ENCODE measurements at places on chromosomes 4 and X.

DNA sequence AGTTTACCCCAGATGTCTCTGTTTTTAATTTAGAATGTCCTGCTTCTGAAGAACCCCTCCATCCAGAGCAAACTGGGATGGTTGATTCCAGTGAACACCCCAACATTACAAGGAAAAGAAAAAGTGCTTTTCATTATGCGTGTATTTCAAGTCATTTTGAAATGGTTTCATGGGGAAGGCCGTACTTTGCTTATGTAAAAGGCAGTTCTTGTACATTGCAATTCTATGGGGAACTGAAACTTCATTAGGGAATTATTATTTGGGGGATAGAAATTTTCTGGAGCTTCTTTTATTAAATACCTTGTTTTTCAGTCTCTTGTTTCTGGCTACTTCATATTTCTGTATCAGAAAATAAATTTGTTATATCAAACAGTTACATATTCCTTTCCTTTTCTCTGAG lies 96.9 kb upstream of the ZNF518B start:
- no peak for DNase-seq

DNA sequence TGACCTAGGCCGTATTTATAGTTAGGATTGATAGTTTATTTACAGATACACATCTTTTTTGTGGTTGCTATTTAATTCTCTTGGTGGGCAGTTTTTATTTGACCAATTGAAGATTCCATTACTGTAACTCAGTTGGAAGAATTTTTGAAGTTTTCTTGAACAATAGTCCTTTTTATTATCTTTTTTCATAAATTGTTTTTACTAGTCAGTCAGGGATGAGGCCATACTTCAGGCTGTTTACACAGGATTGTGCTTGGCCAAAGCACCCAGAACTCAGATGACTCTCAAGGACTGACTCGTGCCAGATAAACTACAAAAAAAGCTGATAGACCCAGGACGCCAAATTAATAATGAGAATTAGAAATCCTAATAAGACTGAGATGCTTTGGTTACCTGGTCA lies 7.0 kb downstream of the HERC3 start:
- peak; percentile 85 for DNase-seq

GRCh38 chrX:48896611-48897011 lies 957 bp downstream of the TIMM17B start:
- DNase-seq: peak; percentile 24

GRCh38 chrX:54964766-54965497 lies 29.1 kb downstream of the PFKFB1 start:
- no peak for DNase-seq

DNA sequence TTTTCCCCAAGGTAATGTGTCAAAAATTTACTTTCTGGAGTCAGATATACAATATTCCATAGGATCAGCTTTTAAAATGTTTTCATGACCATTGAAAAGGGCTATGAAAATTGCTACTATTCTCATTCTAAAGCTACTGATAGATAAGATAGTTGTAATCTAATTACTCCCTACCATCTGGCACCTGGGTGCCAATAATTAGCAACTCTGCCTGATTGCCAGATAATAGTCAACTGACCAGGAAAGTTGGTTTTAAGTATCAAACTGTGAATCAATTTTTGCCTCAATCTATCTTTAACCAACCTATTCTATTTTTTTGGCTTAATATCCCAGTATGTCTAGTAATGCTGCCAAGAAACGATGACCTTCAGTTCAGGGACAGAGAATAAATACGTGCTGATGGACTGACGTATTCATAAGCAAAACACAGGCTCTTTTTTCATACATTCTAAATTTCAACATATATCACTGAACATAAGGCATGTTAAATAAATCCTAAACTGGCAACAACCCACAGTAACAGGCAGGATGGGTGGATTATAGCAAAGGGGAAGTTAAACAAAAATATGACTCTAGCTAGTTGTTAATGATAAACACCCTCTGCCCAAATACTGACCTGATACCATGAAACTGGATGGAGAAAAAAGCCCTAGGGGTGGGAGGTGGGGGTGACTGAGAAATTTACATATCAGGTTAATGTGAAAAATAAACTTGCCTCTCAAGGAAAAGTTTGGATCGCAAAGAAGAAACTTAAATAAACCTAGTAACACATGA lies 18.2 kb downstream of the SH3RF1 start:
- DNase-seq: peak; percentile 89

DNA sequence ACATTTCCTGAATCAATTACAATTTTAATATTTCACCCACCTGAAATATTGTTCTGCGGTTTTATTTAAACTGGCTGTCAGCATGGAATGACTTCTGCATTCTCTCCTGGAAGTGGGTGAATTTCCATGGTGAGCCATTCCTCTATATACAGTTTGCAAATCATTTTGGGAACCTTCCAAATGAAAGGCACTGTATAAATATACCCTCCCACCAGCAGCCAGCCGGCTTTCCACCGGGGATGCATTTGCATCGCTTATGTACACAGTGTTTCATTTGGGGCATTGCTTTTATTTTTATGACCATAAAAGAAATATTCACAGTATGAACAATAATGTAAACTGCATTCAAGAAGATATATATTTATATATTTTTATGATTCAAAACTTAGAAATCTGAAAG lies 4.7 kb upstream of the IL1RAPL1 start:
- DNase-seq: no peak

- DNase-seq: peak; percentile 38
These were observed 10.5 kb downstream of the PPAT start for GRCh38 chr4:56424697-56425514.

DNA sequence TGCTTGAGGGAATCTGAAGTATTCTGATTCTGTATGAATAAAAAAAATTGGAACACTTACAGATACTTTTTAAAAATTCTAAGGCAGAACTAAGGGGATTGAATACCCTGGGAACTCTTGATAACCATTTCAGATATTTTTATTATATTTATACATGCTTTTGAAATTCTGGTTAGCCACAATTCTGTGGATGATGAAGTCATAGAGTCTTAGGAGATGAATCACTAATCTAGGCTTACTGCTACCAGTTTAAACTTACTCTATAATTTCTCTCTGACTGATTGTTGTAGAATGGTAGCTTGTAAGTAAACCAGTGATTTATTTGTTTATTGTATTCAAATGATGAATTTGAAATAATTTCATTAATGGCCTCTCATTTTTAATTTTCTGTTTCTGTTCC lies 11.4 kb upstream of the SLAIN2 start:
- DNase-seq: peak; percentile 94

GRCh38 chr4:113822555-113823290 lies 61.2 kb upstream of the CAMK2D start:
- no peak for DNase-seq

DNA sequence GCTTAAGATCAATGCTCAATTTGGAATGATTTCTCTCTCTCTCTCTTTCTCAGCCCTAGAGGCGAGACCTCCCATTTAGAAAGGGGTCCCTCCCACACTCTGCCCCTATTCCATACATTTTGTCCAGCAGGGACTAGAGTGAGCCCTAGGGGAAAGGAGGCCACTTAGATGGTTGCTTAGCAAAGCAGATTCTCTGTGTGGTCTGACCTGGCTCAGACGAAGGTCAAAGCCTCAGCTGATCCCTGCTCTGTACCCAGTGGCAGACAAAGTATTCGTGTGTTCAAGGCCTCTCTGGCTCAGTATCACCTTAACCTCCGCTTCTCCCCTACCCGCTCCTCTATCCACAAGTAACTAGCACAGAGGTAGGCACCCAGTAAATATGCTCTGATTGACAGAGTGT lies 78.4 kb downstream of the HPRT1 start:
- DNase-seq: no peak

- DNase-seq: peak; percentile 42
These were observed 2.5 kb upstream of the HTRA3 start for GRCh38 chr4:8267077-8267476.

- no peak for DNase-seq
These were observed 454.6 kb downstream of the MAGEB5 start for GRCh38 chrX:26670521-26670920.

DNA sequence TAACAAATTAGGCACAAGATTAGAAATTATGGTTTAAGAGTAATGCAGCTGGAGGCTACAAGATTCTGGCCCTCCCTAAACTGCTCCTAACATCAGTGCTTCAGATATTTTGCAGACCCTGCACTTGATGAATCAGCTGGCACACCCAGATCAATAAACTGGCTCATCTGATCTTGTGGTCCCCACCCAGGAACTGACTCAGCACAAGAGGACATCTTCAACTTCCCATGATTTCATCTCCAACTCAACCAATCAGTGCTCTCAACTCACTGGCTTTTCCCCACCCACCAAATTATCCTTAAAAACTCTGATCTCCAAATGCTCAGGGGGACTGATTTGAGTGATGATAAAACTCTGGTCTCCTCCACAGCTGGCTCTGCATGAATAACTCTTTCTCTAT lies 21.7 kb upstream of the TMEM33 start:
- DNase-seq: no peak

- no peak for DNase-seq
These were observed 20.4 kb upstream of the UBA6 start for GRCh38 chr4:67721315-67721769.

- DNase-seq: no peak
These were observed 30.2 kb upstream of the NKRF start for GRCh38 chrX:119636419-119636818.

DNA sequence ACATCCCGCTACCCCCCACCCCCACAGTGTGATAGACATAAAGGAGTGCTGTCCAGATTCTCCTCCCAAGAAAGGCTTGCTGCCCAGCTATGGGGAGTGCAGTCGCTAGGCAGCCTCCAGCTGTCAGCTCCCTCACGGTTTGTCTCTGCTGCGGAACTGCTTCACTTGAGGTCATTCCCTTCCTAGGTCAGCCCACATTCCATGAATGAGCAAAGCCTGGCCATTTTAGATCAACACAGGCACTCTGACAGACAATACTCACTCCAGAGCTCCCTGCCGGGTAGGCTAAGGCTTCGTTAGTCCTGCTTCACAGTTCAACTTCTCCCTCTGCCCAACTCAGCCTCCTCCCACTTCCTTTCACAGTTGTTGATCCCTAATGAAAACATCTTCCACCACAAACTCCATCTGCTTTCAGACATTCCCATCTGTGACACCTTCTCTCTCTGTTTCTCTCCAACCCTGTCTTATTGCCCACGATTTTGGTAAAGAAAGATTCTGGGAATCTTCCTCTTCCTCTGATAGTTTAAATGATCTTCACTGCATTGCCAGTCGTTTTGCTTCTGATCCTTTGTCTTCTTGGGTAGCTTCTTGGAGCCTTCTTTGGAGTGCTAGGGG lies 318.9 kb upstream of the F9 start:
- no peak for DNase-seq

GRCh38 chrX:116499780-116500179 lies 37.0 kb upstream of the CT83 start:
- peak; percentile 74 for DNase-seq

GRCh38 chr4:121822796-121823504 lies 733 bp downstream of the CCNA2 start:
- peak; percentile 37 for DNase-seq

- no peak for DNase-seq
These were observed 101.2 kb downstream of the NCAPG start for GRCh38 chr4:17912011-17912410.

DNA sequence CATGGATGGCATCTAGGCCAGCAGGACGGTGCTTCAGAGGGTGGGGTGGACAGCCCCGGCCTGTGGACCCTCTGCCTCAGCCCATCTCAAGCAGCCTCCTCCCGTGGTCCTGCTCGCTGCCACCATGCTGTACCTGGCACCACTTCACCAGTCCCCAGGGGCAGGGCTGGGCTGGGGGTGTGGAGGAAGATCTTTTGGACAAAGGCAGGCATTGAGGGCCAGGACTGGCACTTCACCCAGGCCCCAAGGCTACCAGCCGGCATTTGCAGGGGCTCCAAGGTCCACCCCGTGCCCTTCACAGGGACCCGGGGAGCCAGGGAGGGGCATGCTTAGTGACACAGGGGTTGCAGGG lies 713 bp downstream of the PLXNB3 start:
- no peak for DNase-seq

- no peak for DNase-seq
These were observed 202.5 kb downstream of the PALLD start for GRCh38 chr4:168699224-168699878.

DNA sequence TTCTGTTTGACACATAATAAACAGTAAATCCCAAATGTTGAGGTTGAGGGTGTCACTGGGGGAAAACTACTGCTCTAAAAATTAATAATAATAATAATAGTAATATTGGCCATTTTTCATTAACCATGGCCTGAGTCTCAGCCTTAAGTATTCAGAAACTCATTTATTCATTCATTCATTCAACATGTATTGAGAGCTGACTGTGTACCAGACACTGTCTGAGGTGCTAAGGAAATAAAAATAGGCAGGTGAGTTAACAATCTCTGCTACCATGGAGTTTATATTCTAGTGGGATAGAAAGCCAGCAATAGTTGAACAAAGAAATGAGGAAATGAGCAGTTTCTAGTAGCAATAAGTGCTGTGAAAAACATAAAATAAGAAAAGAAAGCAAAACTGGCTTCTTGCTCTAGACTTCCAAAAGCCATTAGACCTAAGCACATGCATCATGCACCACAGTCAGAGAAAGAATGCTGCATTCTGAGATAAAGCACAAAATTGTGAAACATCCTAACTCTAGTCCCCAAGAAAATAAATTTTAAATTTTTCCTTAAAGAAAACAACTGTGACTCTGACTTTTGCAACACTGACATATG lies 278.7 kb downstream of the RCHY1 start:
- peak; percentile 5 for DNase-seq
